ENCODE measurements at places on chromosomes 5 and 9.

- DNase-seq: no peak
Measured at GRCh38 chr9:15390201-15390600, 32.5 kb upstream of the SNAPC3 start.

GRCh38 chr9:17134396-17135294 lies at the start of gene CNTLN:
TSS of gene CNTLN (plus strand) at chr9:17135040. CDS start at chr9:17135066, 26 bp downstream.
- DNase-seq: peak; percentile 89

- no peak for DNase-seq
Measured at GRCh38 chr5:164091836-164092235, 586.4 kb downstream of the MAT2B start.

DNA sequence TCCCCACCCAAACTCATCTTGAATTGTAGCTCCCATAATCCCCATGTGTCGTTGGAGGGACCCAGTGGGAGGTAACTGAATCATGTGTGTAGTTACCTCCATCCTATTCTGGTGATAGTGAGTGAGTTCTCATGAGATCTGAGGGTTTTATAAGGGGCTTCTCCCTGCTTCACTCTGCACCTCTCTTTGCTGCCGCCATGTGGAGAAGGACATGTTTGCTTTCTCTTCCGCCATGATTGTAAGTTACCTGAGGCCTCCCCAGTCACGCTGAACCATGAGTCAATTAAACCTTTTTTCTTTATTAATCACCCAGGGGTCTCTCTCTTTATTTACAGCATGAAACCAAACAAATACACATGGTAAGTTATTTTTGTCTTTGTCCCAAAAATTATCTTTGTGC lies 726.1 kb downstream of the CDH18 start:
- DNase-seq: no peak

GRCh38 chr5:163489055-163489744 lies 16.2 kb upstream of the MAT2B start:
- DNase-seq: no peak

DNA sequence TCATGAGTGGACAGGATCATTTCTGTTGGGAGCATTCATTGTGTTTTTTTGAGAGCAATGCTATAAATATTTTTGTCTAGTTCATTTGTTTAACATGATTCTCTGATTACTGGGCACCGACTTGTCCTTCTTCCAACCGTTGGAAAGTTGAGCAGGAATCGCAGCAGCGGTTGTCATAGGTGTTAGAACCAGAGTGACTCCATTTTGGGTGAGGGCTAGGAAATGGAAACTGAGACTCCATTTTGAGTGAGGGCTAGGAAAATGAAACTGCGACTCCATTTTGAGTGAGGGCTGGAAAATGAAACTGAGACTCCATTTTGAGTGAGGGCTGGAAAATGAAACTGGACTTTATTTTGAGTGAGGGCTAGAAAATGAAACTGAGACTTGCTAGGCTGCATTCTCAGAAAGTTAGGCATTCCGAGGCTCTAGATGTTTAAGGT lies 100.6 kb downstream of the ICE1 start:
- peak; percentile 38 for DNase-seq

DNA sequence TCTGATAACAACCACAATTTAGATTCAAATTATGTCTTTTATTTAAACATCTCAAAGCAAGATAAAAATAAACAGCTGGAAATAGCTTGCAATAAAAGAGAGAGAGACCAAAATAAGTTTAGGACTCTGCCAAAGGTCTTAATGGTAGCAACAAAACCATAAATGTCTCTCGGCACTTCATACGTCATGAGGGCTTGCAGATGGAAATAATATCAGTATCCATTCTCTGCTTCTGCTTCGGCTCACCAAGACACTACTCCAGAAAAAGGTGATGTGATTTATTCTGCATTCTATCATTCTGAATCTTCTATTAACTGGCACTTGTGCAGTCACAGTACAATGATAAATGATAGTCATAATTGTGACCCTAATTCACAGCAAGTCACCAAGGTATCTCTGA lies 56.1 kb downstream of the EBF1 start:
- DNase-seq: no peak

DNA sequence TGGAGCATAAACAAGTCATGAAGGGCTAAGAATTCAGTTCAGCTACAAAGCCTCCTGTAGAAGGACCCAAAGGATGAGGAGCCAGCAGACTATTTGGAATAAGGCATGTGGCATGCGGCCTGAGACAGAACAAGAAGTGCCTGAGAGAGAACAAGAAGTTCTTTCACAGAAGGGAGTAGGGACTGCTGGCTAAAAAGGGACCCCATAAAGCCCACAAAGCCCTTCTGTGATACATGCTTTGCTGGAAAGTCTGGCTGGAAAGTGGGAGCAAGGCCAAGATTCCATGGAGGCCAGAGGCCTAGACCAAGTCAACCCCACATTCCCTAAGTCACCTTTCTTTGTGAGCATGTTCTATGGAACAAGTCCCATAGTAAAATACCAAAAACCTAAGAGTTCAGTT lies 35.9 kb upstream of the UBAP2 start:
- no peak for DNase-seq

- DNase-seq: peak; percentile 34
Measured at GRCh38 chr9:125189011-125189360, 617 bp downstream of the PPP6C start.

GRCh38 chr9:130943221-130943620 lies 4.2 kb upstream of the FIBCD1 start:
- DNase-seq: no peak

DNA sequence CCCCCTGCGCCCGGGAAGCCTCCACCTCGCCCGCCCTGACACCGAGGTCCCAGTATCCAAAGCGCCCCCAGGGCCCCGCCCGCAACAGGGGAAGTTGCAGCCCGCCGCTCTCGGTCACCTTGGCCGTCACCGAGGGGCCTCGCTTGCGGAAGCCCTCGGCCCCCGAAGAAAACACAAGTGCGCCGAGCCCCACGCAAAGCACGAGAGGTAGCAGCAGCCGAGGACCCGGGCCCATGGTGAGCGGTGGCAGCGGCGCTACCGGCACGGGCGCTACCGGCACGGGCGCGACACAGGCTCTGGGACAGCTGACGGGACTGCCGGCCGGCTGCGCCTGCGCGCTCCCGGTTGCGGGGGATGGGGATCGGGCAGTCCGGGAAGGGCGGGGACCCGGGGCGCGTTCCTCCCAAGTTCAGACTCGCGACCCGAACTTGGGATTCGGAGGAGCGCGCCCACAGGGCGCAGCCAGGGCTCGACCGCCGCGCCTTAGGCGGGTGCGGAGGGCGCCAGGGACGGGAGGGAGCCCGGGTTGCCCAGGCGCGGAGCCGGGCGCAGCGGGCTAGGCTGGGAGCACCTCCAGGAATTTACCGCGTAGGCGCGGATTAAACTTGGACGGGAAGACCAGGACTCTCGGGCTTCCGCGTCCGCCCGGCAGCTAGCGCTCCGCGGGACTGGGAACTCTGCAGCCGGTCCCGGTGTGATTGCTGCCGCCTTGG lies at the start of gene PPIC:
Gene PPIC, minus strand, starts transcription at position 335 of the 713 bp plus-strand sequence. Its CDS starts 100 bp downstream, at position 235.
- DNase-seq: peak; percentile 69

GRCh38 chr9:2125906-2126305 lies 110.8 kb downstream of the SMARCA2 start:
- peak; percentile 34 for DNase-seq

- DNase-seq: no peak
Measured at GRCh38 chr5:54738118-54738972, 220.8 kb downstream of the SNX18 start.

GRCh38 chr9:1207686-1208085 lies 157.5 kb downstream of the DMRT2 start:
- no peak for DNase-seq
